ENCODE measurements at places on chromosomes 2 and 18. TPM values are rescaled to one million over a fixed set of nuclear protein-coding genes. Genes with fewer than 3 reads are reported as not detected.

GRCh38 chr18:77131652-77132368 is 773 bp downstream of the MBP start:
- peaks cover 36% of the 10 kb centered on the region for H3K4me1 ChIP-seq
- no peak for DNase-seq
- no peaks in the 10 kb centered on the region for H3K27me3 ChIP-seq
- H3K27ac ChIP-seq, result peak overlapping the region; percentile 96

DNA sequence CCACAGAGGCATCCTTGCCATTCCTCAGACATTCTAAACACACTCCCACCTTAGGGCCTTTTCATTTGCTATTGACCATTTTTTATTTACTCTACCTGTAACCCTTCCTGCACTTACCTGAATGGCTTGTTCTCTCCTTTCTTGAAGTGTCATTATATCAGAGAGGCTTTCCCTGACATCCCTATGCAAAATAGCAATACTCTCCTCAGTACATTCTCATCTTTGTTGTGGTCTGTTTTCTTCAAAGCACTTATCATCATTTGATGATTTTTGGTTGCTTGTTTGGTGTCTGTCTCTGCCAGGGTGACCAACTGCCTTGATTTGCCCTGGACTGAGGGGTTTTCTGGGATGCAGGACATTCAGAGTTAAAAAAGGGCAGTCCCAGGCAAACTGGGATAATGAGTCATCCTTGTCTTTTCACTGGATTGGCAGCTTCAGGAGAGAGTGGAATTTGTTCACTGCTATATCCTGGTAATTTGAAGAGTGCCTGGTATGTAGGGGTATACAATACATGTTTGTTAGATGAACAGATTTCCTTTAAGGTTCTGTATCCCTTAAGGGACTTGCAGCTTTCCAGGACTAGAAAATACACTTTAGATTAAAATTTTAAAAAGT is 102.4 kb downstream of the BABAM2 start:
- DNase-seq, result no peak
- no peaks in the 10 kb centered on the region for H3K4me1 ChIP-seq
- peaks cover 6% of the 10 kb centered on the region for H3K36me3 ChIP-seq
- H3K4me3 ChIP-seq, result no peak overlapping the region

DNA sequence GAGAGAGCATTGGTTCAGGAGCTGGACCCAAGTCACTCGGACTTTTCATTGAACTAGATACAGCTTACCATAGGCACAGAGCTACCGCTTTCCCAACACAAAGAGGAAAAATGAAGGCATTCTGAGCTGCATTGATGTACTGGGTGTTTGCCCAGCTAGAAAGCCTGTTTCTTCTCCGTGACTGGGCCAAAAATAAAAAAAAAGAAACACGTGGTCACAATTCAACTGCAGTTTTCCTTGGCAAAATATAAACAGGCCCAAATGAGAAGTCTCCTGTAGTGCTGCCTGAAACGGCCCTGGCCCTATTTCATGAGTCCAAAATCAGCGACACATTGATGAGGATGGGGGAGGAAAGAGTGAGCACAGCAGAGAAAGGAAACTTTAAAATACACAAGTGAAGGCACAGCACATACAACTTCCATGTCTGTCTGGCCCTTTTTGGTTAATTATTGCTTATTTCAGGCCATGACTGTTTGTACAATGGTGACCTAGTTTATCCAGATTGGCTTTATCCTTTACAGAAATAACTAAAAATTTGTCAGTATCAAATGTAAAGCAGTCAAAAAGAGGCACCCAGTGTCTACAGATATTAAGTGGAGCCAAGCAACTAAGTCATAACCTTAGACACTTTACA is 179.7 kb downstream of the ICOS start:
- no peak for DNase-seq
- no peaks in the 10 kb centered on the region for H3K27me3 ChIP-seq
- no peak overlapping the region for H3K4me3 ChIP-seq
- H3K36me3 ChIP-seq, result no peaks in the 10 kb centered on the region
- H3K27ac ChIP-seq, result peak overlapping the region; percentile 62

- no peaks in the 10 kb centered on the region for H3K4me1 ChIP-seq
- no peak overlapping the region for H3K4me3 ChIP-seq
- no peak overlapping the region for H3K27ac ChIP-seq
- no peaks in the 10 kb centered on the region for H3K36me3 ChIP-seq
- H3K27me3 ChIP-seq, result no peaks in the 10 kb centered on the region
Measured at GRCh38 chr18:74828200-74828599, 230.5 kb downstream of the ZNF407 start.

DNA sequence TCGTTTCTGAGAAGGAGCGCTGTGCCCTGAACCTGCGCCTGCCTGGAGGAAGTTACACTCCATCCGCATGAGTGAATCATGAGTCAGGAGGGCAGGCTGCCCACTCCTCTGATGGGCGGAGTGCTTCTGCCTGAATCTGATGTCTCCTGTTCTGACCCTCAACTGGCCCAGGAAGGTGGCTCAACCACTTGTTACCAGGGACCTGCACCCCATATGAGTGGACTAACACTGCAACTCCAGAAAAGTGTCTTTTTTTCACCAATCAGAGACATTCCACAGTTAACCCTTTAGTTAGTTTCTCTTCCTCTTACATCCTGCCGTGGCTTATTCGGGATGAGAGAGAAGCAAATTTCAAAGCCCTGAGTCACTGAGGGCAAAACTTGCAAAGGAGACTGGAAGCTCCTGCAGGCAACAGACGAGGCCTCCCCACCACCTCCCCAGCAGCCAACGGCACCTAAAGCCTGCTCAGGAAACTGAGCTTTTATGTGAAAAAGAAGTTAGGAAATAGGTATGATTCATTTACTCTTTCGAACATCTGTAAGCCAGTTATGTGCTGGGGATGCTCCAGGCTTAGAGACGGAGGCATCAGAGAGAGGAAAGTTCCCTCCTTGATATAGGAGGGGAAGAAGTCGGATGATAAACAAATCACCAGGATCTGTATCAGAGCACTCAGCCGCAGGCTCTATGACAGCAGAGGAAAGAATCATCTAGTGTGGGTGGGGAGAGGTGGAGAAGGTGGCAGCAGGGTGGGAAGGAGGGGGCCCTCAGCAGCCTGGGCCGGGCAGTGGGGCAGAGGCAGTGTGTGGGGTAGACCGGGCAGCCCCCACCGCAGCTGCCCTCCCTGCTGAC is 30.9 kb downstream of the MBP start:
- H3K27ac ChIP-seq, result peak overlapping the region; percentile 73
- no peaks in the 10 kb centered on the region for H3K27me3 ChIP-seq
- no peak overlapping the region for H3K4me3 ChIP-seq
- peak; percentile 84 for DNase-seq
- no peaks in the 10 kb centered on the region for H3K36me3 ChIP-seq

DNA sequence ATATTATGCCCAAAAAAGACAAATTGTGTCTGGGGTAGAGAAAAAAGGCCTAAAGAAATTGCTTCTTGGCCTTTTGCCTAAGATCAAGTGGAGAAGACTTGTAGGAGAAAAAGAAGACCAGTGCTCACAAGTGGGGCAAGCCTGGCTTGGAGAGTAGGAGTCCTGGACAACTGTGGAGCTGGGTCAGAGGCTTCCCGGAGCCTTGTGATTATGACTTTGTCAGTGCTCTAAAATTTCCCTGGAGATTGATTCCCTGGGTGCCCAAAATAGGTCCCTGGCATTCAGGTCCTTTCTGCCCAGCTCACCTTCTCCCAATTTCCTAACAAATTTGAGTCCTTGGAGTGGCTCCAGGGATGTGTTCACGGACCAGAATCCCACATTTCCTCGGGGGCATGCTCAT is 787 bp upstream of the TRIM54 start:
- H3K4me3 ChIP-seq, result no peak overlapping the region
- no peak overlapping the region for H3K27ac ChIP-seq
- H3K27me3 ChIP-seq, result no peaks in the 10 kb centered on the region
- H3K36me3 ChIP-seq, result no peaks in the 10 kb centered on the region
- no peaks in the 10 kb centered on the region for H3K4me1 ChIP-seq

Gene GPN1
- total RNA-seq, result 13.1 TPM

Gene REEP1
- 6.4 TPM for total RNA-seq

Gene RBBP8
- total RNA-seq, result 1.9 TPM
